CD8-positive, alpha-beta memory T cell (primary cell): ENCODE measurements at places on chromosomes 13 and 19. TPM values are rescaled to one million over a fixed set of nuclear protein-coding genes. Genes with fewer than 3 reads are reported as not detected.

CDC42EP5 gene
- not detected for polyA plus RNA-seq

- peak; percentile 57 for DNase-seq
Measured at GRCh38 chr19:42290523-42291434, 11.2 kb upstream of the PRR19 start.

DNA sequence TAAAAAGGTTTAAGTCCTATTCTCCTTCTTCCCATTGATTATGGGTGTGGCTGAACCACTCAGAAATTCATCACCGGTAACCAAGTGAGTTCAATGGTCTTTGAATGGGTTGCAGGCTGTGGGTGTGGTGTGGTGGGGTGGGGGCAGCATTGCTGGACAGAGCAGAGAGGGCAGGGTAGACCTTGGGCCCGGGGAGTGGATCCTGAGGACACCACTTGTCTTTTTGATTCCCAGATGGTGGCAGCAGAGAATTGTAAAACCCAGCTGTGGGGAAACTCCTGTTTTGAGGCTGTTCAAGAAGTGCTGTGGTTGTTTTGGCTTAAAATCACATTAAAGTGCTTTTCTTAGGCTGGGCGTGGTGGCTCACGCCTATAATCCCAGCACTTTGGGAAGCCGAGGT lies 45.8 kb upstream of the RGCC start:
- DNase-seq = no peak

DNA sequence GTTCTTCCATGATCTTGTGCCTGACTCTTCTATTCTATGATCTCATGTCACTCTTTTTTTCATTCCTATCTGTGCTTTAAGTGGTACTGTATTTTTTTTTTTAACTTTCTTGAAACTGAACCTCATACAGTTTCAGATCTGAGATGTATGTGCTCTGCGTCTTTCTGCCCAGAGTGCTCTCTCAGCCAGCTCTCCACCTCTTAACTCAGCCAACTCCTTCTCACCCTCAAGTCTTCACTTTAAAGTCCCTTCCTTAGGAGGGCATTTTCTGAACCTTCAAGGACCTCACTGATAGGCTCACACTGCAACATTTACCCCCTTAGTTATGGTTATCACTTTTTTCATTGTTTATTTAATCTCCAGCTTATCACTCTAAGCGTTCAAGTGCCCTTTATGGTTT lies 158.7 kb downstream of the IRS2 start:
- DNase-seq = no peak

DNA sequence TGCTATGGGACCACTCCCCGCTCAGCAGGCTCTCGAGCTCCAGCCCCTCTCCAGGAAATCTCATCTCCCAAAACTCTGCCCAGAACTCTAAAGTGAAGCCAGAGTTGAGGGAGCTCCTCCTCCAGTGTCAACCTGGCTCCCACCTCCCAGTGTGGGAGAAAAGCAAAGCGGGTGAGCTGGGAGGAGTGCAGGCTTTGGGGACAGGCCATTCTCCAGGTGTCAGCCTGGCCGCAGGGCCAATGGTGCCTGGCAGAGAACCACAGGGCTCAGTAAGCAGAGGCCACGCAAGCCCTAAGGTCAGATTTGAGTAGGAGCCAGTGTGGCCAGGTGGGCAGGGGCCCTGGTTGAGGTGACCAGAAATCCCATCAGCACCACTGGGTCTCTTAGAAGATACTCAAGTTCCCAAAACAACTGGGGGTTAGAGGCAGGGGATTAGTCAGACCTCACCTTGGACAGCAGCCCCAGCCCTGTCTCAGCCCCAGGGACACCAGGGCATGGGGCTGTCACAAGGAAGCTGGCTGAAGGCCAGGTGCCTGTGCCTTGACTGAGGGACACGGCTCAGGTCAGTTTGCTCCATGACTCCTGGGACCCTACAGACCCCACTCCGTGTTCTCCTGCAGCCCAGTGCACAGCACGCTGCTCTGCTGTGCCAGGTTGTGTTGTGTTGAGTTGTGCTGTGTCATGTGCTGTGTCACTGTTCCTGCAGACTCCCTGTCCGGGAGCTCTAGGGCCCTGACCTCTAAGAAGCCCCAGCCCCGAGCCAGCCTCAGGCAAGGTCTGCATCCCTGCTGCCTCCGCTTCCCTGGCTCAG lies 2.8 kb upstream of the ZNF181 start:
- no peak for DNase-seq

GRCh38 chr19:12884926-12885748 lies 1.9 kb downstream of the KLF1 start:
- DNase-seq = peak; percentile 82

DNA sequence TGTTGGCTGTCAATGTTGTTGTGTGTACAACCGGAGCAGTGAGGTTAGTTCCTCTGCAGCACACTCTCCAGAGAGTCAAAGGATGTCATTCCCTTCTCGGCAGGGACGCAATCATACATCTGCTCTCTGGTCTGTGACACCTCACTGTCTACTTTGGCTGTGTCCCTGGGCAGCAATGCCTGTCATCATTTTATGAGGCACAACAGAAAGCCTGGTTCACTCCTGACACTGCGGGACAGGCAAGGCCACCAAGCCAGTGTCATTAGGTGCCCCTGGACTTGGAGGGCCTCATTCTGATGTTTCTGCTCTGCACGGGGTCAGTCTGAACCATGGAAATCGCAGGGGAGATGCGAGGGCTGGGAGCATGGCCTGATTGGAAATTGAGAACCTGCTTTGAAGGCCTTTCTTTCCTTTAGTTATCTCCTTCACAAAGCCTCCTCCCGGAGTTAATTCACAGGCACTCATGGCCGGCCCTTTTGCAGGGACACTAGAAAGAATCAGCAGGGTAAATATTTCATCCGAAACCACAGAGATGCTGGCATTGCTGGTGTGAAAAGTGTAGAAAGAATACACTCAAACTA lies 284.4 kb downstream of the ZNF536 start:
- no peak for DNase-seq

- no peak for DNase-seq
Measured at GRCh38 chr13:51818781-51819511, 15.0 kb upstream of the DHRS12 start.

- DNase-seq = no peak
Measured at GRCh38 chr13:33846303-33847062, 28.5 kb downstream of the RFC3 start.

- no peak for DNase-seq
Measured at GRCh38 chr13:18953139-18953930, 228.3 kb downstream of the TUBA3C start.

OR7G1 gene
- polyA plus RNA-seq = not detected

GRCh38 chr19:5567970-5568407 lies 236 bp upstream of the TINCR start:
- no peak for DNase-seq

DNA sequence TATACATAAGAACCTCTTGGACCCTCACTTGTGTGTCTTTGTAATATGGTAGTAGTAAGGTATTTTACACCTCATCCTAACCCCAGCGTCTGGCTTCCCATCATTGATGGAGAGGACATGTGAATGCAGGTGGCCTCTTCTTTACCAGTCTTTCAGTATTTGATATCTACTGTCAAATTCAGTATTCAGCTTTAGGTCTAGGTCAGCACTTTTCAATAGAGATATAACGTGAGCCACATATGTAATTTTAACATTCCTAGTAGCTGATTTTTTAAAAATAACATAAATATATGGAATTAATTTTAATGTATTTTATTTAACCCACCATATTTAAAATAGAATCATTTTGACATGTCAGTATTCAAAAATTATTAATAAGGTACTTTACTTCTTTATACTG lies 2.9 kb downstream of the RAP2A start:
- DNase-seq = no peak

DNA sequence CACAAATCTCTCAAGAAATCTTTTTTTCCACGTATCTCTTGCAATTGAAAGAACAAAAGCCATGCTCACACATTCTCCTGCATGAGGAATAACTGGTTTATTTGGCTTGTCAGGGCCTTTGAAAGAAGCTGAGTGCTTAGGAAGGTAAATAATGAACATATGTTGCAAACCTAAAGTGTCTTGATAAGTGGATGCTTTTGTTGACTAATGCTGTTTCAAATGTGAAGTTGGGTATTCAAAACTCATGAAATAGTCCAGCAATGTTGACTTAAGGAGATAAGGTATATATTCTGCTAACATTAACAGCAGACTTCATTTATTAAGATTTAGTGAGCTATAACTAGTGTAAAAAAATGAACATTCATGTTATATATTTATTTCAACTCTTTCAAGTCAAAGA lies 1792.7 kb upstream of the MIR17HG start:
- DNase-seq = no peak

IGFL2 gene
- polyA plus RNA-seq = not detected

- no peak for DNase-seq
Measured at GRCh38 chr19:48596237-48596636, 10.3 kb upstream of the SPACA4 start.

DNA sequence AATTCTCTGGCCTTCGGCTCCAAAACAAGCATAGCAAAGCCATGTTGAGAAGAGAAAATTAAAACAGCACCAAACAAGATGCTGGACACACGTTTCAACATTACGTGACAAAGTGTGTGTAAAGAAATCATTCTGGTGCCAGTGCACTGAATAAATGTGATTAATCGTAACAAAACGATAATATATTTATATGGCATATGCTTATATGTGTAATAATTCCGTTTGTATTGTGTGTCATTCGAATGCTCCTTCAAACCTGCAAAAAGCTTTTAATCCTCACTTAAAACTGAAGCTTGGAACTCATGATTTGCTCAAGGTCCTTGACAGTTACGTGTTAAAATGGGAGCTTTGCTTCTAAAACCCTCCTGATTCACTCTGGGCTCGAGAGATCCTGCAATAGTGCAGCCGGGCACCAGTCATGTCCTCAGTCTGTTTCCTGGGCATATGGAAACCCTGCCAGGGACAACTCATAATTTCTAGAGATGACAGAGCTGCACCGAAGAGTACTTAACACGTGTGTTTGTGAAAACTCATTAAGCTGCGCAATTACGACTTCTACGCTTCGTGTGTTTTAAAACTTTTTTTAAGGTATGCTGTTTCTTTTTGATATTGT lies 731 bp upstream of the AKAP8L start:
- no peak for DNase-seq

GFY gene
- polyA plus RNA-seq = not detected

- no peak for DNase-seq
Measured at GRCh38 chr13:28394422-28394821, 100.5 kb downstream of the FLT1 start.

MBNL2 gene
- 15.9 TPM for polyA plus RNA-seq

IQCN gene
- polyA plus RNA-seq = 0.31 TPM

ELSPBP1 gene
- not detected for polyA plus RNA-seq

GZMM gene
- polyA plus RNA-seq = 327 TPM

GRCh38 chr19:53903055-53903680 lies 5.9 kb upstream of the CACNG7 start:
- DNase-seq = peak; percentile 26

DNA sequence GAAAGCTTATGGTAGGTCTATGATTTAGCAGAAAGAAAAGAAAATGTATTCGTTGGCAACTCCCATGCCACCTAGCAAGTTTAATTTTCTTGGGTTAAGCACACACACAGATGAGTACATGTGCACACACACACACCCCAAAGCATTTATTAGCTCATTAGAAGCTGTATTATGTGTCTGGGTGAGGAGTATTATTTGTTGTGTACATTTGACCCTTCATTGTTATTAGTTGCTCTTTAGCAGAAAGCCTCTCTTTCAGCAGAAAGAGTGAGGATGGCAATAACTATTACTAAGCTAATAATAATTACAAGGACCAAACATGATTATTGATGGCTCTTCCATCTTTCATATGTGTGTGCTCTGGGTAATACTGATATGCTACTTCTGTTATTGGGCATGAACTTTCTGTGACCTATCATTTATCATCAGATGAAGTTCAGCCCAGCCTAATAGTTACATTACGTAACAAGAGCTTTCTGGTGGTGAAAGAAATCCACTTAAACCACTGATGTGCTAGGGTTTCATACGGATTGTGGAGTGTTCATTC lies 177.4 kb upstream of the OBI1 start:
- no peak for DNase-seq

GRCh38 chr19:51467864-51468544 lies 9.8 kb upstream of the SIGLEC8 start:
- no peak for DNase-seq

GRCh38 chr13:110263888-110264287 lies 43.1 kb downstream of the COL4A1 start:
- DNase-seq = no peak

DNA sequence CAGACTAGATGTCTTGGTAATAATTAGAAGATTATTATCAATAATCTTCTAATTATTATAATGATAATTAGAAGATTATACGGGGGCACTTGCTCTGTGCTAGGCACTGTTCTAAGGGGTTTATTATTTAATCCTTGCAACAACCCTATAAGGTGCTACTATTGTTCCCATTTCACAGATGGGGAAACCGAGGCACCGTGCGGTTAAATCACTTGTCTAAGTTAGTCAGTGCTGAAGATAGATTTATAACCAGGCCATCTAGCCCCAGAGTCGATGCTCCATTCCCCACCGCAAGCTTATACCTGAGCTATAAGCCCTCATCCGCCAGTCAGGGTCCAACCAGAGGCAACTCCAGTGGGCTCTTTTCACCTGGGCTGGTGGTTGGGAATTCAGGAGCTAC lies 2.0 kb upstream of the ACP7 start:
- no peak for DNase-seq

NLRP5 gene
- not detected for polyA plus RNA-seq

DNA sequence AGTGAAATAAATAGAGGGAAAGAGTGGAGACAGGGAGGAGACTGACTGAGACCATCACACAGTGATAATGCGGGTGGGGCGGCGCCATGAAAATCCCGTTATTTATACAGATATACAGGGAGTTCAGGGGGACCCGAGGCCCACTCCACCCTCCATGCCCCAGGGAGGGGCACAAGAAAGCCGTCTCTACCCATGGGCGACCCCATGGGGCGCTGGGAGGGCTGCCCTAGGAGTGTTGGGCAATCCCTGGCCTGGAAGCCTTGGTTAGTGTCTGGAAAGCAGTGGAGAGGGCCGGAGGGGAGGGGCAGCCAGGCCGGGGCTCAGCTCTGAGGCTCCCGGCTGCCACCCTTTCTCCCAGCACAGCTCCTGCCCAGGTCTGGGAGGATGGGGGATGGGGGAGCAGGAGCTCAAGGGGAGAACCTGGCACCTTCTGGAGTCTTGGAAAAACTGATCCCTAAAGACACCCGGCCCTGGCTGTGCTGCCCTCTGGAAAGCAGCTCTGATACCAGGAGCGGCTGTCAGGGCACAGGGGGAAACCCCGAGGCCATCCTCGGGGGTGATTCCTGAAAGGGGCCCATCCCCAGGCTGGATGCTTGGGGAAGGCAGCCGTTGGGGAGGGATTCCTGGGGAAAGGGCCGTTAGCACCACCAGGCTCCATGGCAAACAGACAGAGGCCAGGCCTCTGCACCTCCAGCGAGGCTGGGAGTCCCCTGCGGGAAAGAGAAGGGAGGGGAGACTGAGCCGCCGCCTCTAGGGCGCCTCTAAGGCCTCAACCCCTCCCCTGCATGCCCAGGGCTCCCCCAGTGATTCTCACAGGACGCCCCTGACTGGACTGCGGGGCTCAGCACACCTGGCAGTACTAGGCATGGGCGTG lies 3.0 kb upstream of the PRKD2 start:
- no peak for DNase-seq
